Cardiac fibroblast (primary cell): ENCODE measurements at places on chromosomes 1 and 21.

DNA sequence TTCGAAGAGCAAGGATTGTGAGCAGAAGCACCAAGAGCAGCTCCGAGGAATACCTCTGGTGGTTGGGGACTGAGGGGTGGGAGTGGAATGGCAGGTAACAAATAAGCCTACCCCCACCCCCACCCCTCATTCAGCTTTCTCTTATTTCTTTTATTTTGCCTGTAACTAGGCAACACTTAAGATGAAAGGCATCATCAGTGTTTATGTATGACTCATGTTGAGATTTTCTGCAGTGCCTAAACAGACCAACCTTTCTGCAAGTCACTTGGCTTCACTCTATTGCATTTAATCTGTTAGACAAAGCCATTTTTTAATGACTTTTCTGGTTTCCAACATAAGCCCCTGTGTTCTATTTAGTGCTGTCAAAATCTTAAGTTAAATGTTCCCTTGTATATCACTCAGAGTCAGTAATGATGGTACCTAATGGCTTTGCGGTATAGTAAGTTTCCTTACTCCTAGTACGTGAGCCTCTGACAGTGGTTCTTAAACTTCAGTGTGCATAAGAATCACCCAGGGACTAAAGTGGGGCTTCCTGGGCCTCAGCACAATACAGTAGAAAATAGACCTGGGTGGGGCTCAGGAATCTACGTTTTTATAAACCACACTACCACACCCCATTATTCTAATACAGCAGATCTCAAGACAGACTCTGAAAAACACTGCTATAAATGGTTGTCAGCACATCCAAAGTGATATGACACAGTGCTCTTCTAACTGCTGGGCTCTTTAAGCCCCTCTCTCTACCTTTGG, 19.9 kb downstream of the CASQ2 start:
- DNase-seq = peak; percentile 56

DNA sequence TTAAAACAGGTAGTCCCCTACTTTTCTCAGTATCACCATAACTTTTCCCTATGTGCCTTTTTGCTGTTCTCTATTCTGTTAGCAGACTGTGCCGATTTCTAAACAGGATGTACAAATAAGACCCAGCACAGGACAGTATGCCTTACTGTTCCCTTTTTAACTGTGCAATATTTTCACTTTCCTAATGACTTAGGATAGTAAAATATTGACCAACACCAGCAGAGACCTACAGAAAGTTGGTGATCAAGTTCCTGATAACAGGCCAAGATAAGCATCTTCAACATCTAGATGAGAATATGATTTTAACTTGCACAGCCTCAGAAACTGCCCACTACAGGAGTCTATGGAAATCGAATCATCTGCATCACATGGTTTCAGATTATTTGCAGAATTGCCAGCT, 42.0 kb downstream of the ADSS2 start:
- DNase-seq = no peak

- DNase-seq = no peak
Observed at GRCh38 chr1:174324939-174325338, 122.8 kb upstream of the GPR52 start.

GRCh38 chr1:56709995-56710394, 64.9 kb downstream of the PRKAA2 start:
- DNase-seq = no peak

GRCh38 chr1:226645279-226645976, 93.7 kb downstream of the ITPKB start:
- DNase-seq = no peak

DNA sequence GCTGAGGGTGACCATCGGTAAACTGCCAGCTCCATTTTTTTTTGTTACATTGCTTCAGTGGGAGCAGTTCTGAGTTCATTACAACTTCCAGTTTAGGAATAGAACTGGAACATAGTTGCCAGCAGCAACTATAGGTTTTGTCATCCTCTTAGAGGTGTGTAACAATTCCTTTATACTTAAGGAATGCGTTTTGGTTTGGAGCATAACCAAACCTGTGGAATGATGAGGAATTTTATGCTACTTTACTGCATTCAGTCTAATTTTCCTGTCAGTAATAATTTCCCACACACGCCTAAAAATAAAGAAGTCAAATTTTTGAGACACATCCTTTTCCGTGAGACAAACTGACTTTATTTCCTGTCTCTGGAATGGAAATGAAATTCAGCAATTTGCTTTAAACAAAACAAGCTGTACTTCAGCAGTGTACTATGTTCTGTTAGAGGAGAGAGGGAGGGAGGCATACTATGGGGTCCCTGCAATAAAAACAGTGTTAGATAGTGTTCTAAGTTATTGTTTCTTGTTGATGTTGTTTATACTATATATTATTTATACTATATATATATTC, 4.8 kb upstream of the AMPD1 start:
- DNase-seq = no peak

DNA sequence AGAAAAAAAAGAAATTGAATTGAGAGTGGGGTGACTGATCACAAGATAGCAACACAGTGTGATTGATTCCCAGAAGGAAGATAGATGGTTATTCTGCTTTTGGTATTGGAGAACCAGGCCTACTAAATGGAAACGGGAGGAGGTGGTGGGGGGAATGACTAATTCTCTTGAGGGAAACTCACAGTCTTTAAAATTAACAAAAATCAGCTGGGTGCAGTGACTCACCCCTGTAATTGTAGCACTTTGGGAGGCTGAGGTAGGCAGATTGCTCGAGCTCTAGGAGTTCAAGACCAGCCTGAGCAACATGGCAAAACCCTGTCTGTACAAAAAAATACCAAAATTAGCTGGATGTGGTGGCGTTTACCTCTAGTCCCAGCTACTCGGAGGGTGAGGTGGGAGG, 134.6 kb upstream of the PDE4B start:
- no peak for DNase-seq

- no peak for DNase-seq
Observed at GRCh38 chr1:160236806-160237205, 25.5 kb downstream of the DCAF8 start.

- no peak for DNase-seq
Observed at GRCh38 chr1:244445320-244446181, 6.2 kb downstream of the ADSS2 start.

GRCh38 chr1:7753641-7754040, 17.5 kb upstream of the VAMP3 start:
- no peak for DNase-seq

DNA sequence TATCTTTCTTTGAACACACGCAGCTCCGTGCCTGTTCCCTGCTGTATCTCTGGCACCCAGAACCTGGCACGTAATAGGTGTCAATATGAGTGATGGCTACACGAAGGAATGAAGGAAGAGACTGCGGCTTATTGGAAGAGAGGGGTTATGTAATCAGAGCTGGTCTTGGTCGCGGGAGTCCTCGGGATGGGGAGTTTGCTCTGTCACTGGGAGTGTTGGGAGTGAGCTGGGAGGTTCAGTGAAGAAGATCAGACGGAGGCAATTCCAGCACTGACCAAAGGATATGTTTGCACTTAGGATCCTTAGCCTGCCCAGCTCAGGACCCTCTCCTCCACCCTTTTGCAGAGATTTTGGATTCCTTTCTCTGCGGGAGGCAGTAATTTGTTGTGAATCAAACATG, 709.1 kb downstream of the PTPRU start:
- no peak for DNase-seq

- DNase-seq = no peak
Observed at GRCh38 chr1:216682752-216683151, 40.5 kb downstream of the ESRRG start.
